Dorsolateral prefrontal cortex (tissue), 122 donors: ENCODE measurements at places on chromosomes 5 and 9. TPM values are rescaled to one million over a fixed set of nuclear protein-coding genes. Genes with fewer than 3 reads are reported as not detected.
A peak's percentile ranks its signal among the peaks of the same experiment; 100 is the strongest.

ENHO gene
- 141 TPM for total RNA-seq

FAM221B gene
- total RNA-seq = not detected

C9orf40 gene
- 9.5 TPM for total RNA-seq

PCSK1 gene
- total RNA-seq = 93.9 TPM

DNA sequence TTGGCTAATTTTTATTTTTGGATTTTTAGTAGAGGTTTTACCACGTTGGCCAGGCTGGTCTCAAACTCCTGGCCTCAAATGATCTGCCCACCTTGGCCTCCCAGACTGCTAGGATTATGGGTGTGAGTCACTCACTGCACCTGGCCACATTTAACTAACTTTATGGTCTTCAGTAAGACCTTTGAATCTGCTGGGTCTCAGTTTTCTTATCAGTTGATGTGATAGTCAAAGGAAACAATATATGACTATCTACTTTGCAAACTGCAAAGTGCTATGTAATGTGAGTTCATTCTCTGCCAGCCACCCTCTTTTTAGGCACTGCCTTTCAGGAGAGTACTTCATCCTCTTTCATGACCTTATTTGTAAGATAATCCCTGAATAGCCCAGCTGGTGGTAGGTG lies 474.7 kb downstream of the PDE4D start:
- DNase-seq = no peak

DNA sequence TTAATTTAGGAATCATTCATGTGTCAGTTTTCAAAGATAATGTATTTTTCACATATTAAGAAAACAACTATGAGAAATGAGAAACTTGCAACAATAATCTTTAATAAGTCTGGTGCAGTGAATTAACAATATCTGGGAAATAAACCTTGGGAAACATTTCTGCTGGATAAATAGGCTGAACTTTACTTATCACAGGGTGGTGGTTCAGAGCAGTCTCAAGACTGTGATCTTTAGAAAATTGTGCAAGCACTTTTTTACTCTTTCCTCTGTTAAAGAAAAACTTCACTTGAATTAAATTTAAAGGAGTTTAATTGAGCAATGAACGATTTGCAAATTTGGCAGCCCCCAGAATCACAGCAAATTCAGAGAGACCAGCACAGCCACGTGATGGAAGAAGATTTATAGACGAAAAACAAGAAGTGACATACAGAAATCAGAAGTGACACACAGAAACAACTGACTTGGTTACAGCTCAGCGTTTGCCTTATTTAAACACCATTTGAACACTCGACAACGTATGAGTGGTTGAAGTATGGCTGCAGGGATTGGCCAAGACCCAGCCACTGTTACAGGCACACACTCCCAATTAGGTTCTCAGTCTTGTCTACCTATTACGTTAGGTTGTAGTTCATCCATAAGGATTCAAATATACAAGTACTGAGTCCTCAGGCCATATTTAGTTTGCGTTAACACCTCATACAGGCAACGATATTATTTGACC lies 631.9 kb downstream of the SLCO4C1 start:
- DNase-seq = no peak

- DNase-seq = peak; percentile 52
Measured at GRCh38 chr9:93154293-93154903, 20.3 kb upstream of the NINJ1 start.
